ENCODE measurements at places on chromosomes 1 and 21. TPM values are rescaled to one million over a fixed set of nuclear protein-coding genes. Genes with fewer than 3 reads are reported as not detected.
A peak's percentile ranks its signal among the peaks of the same experiment; 100 is the strongest.

TRNAU1AP gene
- total RNA-seq, result 23.3 TPM

TRAF3IP3 gene
- total RNA-seq, result 1.1 TPM

GOLT1A gene
- total RNA-seq, result 3.6 TPM

DNA sequence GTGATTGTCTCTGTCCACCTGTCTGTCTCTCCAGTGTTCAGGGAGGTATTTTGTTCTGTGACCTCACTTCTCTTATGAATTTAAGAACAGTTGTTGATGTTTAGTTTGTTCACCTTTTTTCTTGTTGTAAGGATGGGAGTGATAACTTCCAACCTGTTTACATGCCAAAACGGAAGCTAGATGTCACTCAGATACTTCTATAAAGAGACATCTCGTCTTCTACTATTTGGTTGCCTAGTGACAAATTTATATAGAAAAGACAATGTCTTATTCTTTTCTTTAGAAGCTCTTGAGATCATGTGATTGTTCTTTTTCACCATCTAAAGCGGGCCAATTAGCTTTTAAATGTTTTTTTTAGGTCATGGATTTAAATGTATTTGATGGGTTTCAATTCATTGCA lies 33.8 kb downstream of the PRSS38 start:
- peaks cover 4% of the 10 kb centered on the region for H3K27me3 ChIP-seq
- no peak overlapping the region for H3K4me3 ChIP-seq
- peaks cover 2% of the 10 kb centered on the region for H3K36me3 ChIP-seq

GRCh38 chr1:40849801-40850592 lies 12.2 kb downstream of the CITED4 start:
- H3K4me1 ChIP-seq, result peaks cover 5% of the 10 kb centered on the region
- peaks cover 2% of the 10 kb centered on the region for H3K27me3 ChIP-seq
- no peaks in the 10 kb centered on the region for H3K36me3 ChIP-seq
- DNase-seq, result peak; percentile 78
- H3K4me3 ChIP-seq, result no peak overlapping the region

GRCh38 chr1:150281221-150281757 lies 1.1 kb upstream of the CIART start:
- H3K27me3 ChIP-seq, result peaks cover 20% of the 10 kb centered on the region
- peak overlapping the region; percentile 74 for H3K4me3 ChIP-seq
- H3K27ac ChIP-seq, result peak overlapping the region; percentile 88

Measured in mesothelial cell of epicardium (in vitro differentiated cells).